Stimulated activated CD8-positive, alpha-beta memory T cell treated with anti-CD3 and anti-CD28 coated beads, Interleukin-12 subunit alpha, Interleukin-12 subunit beta, amount 100 ng/mL, for 4 hours (primary cell): ENCODE measurements at places on chromosomes 12 and 14.

DNA sequence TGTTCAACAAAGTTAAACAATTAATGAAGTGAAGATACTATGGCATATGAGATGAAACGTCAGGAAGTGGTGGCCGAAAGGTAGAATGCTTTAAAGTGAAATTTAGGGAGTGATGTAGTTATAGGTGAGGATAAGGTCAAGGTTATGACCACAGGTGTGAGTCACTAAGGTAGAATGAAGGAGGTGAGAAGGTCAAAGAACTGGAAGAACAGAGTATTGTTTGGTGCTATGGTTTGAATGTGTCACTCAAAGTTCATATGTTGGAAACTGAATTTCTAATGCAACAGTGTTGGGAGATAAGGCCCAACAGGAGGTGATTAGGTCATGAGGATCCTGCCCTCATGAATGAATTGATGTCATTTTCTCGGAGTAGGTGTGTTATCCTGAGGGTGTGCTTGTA lies 293.6 kb downstream of the NELL2 start:
- DNase-seq, result no peak

- DNase-seq, result no peak
Observed at GRCh38 chr12:58268069-58268468, 326.7 kb downstream of the ATP23 start.

GRCh38 chr12:59678759-59679411 lies 83.1 kb downstream of the SLC16A7 start:
- no peak for DNase-seq

DNA sequence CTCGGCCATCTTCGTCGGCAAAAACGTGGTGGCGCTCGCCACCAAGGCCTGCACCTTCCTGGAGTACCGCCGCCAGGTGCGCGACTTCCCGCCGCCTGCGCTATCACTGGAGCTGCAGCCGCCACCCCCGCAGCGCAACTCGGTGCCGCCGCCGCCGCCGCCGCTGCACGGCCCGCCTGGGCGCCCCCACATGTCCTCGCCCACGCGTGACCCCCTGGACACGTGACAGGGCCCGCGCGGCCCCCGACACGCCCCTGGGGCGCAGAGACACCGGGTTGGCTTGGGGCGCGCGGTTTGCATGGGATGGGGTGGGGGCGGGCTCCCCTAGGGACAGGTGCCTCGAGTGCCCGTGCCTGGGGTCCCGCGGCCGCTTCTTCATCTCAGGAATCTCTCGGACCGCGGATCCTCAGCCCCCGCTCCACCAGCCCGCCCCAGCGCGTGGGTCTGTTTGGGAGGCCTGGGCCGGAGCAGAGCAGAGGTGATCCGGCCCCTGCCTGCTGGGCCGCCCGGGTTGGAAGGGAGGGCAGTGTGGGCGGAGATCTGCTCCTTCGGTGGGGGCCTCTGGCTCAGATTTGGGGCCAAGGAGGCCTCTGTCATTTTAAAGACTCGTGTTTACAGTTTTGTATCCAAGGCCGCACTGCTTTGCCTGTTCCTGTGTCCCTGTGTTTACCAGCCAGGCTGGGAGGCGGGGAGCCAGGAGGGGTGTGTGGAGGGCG lies 3.3 kb downstream of the TMEM121 start:
- no peak for DNase-seq

GRCh38 chr14:89486505-89486904 lies 69.5 kb upstream of the FOXN3 start:
- no peak for DNase-seq

GRCh38 chr14:75120541-75121291 lies 6.1 kb downstream of the NEK9 start:
- DNase-seq, result no peak

- peak; percentile 27 for DNase-seq
Observed at GRCh38 chr12:101823891-101824290, 6.9 kb downstream of the GNPTAB start.

DNA sequence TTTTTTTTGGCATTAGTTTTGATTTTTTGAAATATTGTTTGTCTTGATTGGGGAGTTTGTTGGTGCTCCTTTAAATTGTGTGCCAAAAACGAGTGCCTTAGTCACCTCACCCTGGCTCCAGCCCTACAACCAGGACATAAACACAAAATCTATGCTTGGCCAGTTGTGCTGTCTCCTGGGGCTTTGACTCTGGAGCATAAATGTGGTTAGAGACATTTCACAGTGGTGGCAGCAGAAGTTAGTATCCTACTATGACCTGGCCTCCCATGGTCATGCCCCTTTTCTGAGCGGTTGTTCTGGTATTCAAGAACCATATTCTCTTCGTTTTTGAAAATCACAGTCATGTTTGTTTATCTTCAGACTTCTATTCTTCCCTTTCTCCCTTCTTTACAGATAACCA lies 70.7 kb upstream of the PSMA6 start:
- no peak for DNase-seq

- DNase-seq, result no peak
Observed at GRCh38 chr12:52813885-52814709, at the start of gene KRT4. Gene KRT4 (minus strand): TSS chr12:52814116. CDS start chr12:52814058, 58 bp downstream.

DNA sequence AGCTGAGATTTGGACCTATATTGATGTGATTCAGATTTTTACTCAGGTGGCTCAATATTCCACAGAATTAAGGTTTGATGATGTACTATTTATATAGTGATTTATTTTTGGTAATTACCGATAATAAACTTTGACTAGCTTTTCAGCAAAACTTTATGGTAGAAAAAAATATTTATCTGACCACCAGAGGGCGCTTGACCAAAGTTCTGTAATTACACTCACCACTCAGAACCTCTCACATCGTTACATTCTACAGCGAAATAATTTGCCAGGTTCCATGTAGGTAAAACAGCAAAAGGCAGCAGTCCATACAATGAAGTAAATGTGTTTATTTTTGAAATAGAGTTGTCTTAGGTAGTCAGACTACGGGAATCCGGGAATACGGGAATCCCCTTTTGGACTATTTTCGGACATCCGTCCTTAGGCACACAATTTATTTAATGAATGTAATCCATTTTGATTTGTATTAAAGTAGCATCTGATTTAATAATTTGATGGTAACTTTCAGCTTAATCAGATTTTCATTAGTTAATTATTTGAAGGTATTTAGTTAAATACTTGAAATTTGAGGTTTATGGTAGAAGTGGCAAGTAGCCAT lies 143.0 kb upstream of the DDHD1 start:
- DNase-seq, result no peak

DNA sequence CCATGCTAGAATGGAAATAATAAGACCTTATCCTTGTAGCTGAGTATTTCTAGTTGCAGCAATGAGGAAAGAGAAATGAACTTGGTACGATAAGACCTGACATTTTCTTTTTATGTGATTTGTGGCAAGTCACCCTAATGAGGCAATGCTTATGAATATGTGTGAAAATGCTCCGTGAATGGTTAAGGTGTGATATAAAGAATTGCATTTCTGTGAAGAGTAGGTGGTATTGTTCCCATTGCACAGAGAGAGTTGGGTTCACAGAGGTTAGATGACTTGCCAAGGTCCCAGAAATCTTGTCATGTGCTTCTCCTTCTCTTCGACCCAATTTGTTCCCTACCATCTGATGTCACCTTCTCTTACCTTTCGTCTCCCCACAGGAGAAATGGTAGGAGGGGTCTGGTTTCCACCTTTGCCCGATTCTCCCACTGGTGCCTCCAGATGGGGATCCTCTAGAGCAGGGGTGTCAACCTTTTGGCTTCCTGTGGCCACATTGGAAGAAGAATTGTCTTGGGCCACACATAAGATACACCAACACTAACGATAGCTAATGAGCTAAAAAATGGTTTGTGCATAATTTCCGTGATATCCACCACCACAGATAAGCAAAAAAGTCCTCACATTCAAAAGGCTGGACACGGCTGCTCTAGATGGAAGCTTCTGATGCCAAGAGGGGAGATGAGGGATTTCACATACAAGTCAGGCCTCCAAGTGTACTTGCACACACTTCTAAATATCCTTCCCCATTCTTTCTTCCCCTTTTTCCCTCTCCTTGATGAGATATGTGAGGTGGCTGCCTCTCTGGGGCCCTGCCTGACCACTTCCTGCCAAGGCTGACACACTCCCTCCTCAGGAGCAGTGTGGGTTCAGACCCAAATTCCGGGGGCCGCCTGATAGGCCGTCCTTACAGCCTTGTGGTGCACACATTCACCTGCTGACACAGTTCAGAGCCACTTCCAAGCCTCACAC lies 96.1 kb downstream of the PLXNC1 start:
- peak; percentile 34 for DNase-seq

DNA sequence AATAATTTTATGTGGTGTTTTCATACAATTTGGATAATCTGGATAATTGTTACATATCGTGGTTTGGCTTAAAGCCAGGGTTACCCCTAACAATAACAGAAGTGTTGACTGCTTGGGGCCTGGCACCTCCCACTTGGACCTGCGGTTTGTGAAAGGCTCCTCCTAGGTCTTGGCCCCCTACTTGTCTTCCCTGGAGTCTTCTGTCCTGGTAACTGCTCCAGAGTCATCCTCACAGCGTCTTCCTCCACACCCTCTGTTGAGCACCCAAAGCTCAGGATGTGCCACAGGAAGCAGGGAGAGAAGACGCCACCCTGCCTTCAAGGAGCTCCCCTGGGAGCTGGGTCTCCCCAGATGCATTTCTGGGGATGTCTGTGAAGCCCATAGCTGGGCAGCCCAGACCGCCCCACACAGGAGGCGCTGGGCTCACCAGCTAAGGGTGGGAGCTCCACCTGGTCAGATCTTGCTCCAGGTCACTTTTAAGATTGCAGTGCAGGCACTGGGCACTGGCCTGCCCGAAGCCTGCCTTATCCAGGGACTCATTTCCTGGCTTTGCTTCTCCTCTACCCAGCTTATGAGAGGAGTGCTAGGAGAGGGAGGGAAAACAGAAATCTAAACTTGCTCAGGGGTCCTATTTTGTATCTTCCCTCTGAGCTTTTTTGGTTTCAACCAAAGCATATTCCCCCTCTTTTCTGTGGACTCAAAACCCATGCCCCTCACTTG lies 98.2 kb downstream of the ZFP36L1 start:
- DNase-seq, result no peak

DNA sequence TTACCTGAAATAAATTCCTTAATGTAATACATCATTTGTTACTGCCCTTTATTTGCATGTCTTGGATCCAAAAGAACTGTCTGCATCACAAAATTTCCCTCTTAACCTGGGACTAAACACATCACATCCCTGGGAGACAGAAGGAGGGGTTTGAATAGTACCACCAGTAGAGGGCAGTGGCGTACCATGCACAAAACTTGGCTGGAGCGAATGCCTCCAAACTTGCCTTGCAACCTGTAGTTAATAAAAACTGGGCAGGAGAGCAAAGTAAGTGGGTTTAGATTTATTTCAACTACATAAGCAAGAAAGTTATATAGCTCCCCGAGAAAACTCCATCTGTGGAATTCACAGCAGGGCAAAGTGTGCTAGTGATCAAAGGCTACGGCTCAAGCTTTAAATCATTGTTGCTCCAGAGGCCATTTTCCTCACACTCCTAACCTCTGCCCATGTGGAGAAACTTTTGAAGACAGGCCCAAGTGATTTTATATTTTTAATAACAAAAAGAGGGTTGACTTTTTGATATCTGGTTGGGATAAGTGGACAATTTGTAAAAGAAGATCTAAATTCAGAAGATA lies 1176.7 kb upstream of the SEL1L start:
- no peak for DNase-seq

DNA sequence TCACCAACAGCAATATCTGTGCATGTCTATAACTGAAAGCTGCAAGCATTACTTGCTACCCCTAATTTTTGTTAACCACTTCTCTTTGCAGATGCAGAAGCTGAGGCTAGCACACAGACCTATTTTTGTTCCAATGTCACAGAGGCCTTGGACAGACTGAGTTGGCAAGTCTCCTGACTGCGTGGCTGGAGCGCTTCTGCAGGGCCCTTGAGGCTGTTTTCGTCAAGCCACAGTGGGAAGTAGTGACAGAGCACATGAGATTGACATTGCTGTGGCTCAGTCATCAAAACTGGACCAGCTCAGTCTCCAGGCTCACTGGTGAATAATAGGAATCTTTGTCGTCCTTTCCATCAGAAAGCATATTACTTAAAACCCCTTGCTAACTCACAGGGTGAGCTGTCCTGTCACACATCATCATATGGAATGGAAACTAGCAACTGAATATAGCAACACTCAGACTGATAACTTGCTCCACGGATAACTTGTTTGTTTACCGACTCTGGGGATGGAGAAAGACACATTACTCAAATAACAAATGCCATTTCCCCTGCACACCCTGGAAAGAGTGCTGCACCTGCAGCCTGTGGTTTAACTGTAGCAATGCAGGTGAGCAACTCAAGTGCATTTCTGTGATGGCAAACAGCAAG lies 43.6 kb upstream of the DDX11 start:
- no peak for DNase-seq

DNA sequence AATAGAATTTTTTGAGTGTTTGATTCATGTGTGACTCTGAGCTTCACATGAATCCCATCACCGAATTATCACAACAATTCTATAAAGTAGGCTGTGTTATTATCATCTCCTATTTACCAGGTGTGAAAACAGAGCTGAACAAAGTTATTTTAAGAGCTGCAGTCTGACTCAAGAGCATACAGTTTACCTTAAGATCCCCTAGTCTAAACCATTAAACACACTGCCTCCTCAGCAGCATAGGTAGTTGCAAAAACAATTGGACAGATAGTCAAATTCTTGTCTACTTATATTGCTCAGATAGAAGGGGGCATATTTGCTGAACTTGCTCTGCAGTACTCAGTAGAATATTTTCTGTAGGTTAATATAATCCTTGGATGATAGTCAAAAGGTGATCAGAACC lies 219.8 kb upstream of the ATP2B1 start:
- DNase-seq, result no peak

- no peak for DNase-seq
Observed at GRCh38 chr14:59037620-59038019, 150.8 kb upstream of the DAAM1 start.

DNA sequence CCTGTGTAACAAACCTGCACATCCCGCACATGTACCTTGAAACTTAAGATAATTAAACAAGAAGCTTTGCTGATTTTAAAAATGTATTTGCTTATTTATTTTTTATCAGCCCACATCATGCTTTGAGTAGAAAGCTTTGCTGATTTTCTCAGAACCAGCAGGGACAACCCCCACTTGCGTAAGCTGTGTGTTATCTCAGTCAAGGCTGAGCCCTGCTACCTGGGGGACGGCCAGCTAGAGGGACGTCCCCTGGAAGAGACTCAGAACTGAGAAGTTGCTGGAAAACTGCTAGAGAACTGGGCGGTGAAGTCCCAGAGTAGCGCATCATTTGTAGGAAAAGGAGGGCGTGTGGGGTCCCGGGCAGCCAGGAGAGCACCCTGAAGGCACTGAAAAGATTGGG lies 4.1 kb upstream of the PLEK2 start:
- DNase-seq, result no peak
